Right ventricle myocardium inferior (tissue), 1 donor: ENCODE measurements at places on chromosomes 13 and 19.
A peak's percentile ranks its signal among the peaks of the same experiment; 100 is the strongest.

GRCh38 chr13:98254513-98254912, 77.4 kb upstream of the RNF113B start:
- DNase-seq, result no peak

DNA sequence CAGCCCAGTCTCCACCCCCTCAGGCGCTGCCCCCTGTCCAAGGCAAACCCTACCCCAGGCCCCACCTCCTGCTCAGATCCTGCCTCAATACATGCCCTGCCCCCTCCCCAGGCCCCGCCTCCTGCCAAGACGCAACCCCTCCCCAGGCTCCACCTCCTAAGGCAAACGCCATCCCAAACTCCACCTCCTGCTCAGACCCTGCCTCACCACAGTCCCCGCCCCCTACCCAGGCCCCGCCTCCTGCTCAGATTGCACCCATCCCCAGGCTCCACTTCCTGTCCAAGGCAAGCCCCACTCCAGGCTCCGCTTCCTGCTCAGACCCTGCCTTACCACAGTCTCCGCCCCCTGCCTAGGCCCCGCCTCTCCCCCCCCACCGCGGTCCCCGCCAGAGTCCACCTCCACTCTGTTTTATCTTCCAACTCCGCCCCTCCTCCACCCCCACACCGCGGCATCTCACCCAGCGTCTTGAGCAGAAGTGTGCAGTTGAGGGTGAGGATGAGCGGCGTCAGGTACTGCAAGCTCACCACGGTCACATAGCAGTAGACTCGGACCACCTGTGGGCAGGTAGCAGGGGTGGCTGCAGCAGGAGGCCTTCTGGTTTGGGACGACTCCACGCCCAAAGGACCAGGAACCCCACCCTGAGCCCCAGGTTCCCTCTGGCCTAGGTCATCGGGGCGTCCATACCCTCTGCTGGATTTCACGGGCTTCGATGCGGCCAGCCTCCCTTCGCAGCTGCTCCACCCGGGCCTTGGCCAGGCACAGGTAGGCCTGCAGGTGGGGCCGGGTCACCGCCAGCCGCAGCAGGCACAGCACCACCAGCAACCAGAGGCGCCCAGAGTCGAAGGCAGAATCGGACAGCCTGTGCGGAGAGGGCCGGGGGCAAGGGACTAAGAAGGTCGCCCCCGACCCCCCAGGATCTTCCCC, 17.7 kb downstream of the TMEM161A start:
- DNase-seq, result peak; percentile 69

DNA sequence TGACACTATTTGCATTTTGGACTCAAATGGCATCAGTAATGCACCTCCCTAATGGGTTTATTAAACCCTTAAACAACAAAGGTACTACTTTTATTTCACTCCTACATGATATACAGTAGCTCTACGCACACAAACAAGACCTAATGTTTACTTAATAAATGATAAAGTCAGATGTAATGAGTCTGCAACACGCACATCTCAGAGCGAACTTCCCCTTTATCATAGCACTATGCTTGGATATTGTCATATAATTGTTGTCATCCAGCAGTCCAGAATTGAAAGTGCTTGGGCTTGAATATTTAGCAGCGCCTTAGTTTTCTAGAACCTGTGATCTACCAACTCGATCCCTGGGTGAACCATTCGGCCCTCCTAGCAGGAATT, 772 bp downstream of the PARP4 start:
- no peak for DNase-seq

- DNase-seq, result no peak
Observed at GRCh38 chr19:50292216-50292827, 36.9 kb downstream of the KCNC3 start.

DNA sequence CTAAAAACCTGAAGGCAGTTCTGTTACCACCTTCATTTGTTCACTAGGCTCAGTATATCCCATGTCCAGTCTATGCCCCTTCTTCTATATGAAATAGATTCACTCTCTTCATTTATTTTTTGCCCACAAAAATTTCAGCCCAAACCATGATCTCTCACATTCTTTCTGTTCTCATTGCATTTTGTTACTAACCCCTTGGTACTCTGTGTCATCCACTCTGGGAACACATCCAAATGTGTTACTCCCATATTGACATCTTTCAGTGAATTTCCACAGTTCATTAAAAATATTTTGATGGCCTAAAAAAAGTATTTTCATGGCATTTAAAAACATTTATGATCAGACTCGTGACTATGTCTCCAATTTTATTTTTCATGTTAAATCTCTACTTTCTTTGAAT, 378.9 kb downstream of the SLITRK1 start:
- no peak for DNase-seq

GRCh38 chr19:54420383-54421168, 5.3 kb downstream of the TTYH1 start:
- DNase-seq, result peak; percentile 73

GRCh38 chr13:85864963-85865530, 65.8 kb upstream of the SLITRK6 start:
- no peak for DNase-seq

- DNase-seq, result no peak
Observed at GRCh38 chr13:48849515-48849914, 126.2 kb upstream of the FNDC3A start.
